ENCODE measurements at places on chromosomes 3 and 15.

DNA sequence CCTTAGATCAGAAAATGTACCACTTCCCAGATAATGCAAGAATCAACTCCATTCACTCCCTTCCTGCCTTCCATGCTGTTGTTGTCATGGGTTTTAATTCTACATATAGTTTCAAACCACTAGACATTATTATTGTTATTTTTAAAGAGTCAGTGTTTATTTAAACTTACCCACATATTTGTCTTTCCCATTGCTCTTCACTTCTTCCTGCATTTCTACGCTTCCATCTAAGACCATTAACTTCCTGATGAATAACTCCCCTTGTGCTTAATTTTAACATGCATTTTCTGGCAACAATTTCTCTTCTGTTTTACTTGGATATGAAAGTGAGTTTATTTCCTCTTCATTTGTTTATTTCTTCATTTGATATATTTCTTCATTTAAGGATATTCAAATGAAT lies 127.1 kb upstream of the FHIT start:
- no peak for DNase-seq

- no peak for DNase-seq
Observed at GRCh38 chr15:40843885-40844695, at the start of gene SPINT1. TSS of gene SPINT1 (plus strand) at chr15:40844048. CDS start at chr15:40844555, 507 bp downstream.

DNA sequence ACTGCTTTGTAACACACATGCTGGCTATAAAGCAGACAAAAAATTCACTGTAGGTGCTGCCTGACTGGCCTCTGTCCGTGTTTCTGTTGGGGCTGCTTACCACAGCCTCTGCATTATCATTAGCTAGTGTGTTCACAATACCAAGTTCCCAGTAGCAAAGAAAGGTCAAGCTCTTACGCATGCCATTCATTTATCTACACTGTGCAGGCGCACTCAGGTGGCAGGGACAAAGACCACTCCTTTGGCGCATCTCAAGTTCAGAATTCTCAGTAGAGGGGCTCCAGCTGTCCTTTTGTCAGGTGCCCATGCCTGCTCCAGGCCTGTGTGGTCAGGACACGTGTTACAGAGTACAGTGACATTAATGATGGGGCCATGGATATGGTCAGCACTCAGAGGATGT lies 22.3 kb downstream of the MLH1 start:
- no peak for DNase-seq

GRCh38 chr3:13621381-13622221 lies 72.7 kb downstream of the FBLN2 start:
- DNase-seq: no peak

- DNase-seq: peak; percentile 81
Observed at GRCh38 chr3:45644791-45645201, 44.4 kb upstream of the SACM1L start.

DNA sequence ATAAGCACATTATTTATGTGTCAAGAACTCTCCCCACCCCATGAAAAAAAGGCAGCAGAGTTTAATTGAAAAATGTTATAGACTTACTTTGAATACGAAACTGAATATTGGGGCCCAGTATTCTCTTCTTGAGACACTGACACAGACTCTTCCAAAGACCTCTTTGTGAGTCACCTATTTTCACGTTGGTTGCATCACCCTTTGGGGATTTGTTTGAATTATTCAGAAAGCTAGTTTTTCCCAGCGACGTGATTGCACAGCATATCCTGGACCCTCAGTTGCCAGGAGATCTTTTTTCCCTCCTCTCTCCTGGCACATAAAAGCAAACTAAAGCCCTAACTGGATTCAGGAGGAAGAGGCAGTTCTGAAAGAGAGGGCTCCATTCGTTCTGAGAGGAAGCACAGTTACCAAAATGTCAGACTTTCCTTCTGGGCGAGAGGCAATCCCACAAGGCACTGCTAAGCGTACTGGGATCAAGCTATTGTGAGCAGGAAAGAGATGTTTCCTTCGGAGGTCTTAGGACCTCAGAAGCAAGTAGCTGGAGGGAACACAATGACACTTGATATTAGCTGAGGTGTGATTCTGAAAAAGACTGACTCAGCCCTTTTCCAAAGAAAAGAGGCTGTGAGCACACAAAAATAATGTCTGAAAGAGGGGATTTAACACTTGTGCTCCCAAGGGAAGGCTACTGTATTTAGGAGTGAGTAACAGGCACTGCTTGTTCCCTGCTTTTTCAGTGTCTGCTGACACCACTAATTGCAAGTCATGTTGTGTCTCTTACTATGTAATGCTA lies 65.8 kb upstream of the CADPS start:
- DNase-seq: no peak

- no peak for DNase-seq
Observed at GRCh38 chr3:156675830-156676767, 1.7 kb downstream of the TIPARP start.

DNA sequence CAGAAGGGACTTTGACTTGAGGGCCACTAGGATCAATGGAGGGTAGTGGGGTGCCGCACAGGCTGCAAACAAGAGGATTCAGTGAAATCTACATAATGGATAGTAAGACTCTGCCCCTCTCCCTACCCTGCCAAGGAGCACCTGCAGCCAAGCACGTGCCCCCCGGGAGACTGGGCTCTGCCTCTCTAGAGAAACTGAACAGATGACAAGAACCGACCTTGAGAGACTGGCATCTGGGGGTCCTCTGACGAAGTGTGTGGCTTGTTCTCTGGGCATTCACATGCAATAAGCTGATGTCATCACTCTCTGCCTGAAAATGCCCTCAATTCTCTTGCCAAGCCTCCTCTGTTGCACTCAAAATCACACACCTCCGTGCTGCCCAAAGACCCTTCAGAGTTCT lies 132.3 kb downstream of the FAM43A start:
- no peak for DNase-seq

DNA sequence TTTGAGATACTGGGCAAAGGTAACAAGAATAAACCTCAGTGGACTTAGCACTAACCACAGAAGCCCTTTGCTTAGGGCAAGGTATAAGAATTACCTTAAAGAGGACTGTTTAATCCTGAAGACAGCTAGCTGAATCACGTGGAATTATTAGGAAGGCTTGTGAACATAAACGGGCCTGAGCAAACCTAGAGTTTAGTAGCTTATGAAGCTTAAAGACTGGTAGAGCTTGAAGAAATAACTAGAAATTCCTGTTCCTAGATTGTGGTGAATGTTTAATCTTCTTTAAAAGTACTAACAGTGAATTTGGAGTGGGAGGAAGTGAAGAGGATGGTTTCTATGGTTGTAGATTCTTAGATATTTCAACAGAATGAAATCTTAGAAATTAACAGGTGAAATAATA lies 428.9 kb upstream of the THRB start:
- DNase-seq: no peak

GRCh38 chr3:123152687-123153086 lies 49.1 kb upstream of the SEC22A start:
- no peak for DNase-seq

GRCh38 chr15:63283126-63283525 lies 5.7 kb downstream of the APH1B start:
- DNase-seq: no peak

GRCh38 chr3:118966700-118967099 lies 67.9 kb downstream of the IGSF11 start:
- no peak for DNase-seq

DNA sequence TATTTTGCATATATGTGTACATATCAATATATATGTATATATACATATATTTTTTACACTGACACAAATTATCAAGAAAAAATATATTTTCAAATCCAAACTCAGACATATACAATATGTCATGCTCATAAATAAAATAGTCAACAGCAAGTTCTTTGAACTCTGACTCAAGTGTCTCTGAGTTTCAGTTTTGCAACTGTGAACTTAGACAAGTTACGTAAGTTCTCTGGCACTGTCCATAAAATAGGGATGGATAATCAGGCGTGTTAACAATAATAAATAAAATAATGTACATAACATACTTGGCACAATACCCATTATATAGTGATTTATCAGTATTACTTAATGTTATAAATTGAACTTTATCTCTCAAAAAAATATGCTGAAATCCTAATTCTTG lies 12.1 kb upstream of the XRN1 start:
- no peak for DNase-seq

- DNase-seq: no peak
Observed at GRCh38 chr15:69930754-69931153, 167.0 kb downstream of the TLE3 start.

DNA sequence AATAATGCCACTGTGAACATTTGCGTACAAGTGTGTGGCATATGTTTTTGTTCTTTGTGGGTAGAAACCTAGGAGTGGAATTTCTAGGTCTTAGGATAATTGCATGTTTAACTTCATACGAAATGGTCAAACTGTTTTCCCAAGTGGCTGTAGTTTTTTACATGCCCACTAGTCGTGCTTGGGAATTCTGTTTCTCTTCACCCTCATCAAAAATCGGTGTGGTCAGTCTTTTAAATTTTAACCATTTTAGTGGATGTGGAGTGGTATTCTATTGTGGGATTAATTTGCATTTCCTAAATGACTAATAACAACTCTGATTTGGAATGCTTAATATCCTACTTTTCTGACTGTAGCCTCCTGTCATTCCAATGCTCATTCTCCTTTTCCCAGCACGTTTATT lies 27.6 kb downstream of the ZFAND6 start:
- DNase-seq: no peak

GRCh38 chr15:70698426-70698825 lies 64.9 kb downstream of the UACA start:
- DNase-seq: no peak

DNA sequence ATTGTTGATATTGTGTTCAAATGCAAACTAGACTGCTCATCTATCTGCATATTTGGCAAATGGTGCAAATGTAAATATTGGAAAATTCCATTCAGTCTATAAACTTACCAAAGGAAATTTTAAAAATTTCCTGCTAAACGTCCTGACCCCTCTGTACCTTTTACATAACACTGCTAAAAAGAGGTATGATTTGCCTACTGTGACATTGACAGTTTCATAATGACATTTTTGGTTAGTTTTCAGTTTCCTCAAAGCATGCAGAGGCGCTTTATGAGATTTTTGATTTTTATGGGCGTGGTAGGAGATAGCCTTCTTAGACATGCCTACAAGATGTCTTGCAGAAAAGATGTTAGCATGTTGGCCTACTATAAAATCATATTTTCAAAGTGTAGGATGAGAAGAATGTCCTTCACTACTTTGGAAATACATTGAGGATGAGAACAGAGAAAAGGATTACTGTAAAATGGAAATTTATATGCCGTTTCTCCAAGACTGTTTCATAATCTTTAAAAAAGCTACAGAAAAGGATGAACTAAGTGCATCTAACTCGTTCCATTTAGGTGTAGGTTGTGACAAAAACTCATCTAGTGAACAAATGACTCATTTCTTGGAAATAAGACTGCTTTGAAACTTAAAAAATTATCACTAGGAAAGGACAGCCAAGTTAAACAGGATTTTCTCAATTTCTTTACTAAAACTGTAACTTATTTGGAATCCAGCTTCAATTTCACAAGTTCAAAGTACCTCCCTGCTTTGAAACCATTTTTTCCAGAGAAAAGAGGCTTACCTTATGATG lies 14.5 kb upstream of the ISLR start:
- no peak for DNase-seq

DNA sequence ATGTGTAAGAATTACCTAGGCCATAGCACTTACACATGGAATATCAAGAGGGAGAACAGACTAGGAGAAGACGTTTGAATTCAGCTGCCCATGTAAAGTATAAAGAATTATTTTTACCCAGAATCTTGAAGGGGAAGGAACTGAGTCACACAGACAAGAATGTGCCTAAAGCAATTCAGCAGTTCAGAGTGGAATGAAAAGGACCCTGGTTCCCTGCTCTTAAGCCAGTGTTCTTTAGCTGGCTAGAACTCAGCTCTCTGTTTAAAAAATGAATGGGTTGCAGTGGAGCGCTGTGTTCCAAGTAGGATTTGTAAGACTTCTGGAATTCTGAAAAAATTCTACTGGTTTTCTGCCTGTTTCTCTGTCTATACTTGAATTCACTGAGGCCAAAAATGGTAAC lies 440.2 kb downstream of the LPP start:
- DNase-seq: peak; percentile 89

DNA sequence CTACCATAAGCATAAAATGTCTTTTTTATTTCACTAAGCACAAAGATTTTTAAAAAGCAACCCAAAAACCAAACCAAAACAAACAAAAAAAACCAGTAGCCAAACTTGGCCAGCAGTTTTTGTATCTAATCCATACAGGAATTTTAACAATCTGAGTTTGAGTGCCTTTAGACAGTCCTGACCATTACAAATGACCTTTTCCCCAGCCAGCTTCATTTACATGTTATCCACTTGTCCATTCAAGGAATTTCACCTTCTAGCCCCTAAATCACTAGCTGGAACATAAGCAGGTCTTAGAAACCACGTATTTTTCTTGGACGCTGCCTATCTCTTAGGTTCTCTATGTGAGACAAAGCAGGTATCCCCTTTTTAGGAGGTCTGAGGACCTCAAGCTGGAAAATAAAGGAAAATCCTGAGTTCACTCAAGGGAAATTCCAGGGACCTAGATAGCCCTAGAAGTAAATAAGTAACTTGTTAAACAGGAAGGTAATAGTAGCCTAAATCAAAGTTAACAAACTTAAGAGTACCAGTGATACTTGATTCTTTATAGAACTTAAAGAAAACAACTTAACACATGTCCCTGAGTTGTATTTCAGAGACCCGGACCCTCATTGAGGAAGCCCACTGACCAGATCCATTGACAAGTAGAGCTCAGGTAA lies 34.2 kb downstream of the CIP2A start:
- no peak for DNase-seq

- DNase-seq: no peak
Observed at GRCh38 chr3:53680028-53680427, 166.2 kb downstream of the CHDH start.

DNA sequence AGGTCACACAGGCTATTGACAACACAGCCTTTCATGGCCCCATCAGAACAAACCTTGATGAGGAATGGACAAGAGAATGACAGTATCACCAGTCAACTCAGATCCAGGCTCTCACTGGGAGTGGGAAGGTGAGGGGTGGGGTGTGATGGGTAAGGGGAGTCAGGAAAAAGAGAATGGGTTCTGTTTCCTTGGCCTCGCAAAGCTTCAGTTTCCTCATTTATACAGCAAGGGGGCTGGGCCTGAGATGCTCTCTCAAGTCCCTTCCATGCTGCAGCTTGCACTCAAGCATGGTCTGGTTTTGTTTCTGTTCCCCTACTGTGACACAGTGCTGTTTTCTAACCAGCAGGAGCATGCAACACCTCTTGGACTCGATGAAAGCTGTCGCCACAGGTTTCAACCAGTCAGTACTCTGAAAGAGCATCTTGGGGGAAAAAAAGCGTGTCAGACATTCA lies 65.7 kb upstream of the IL12A start:
- DNase-seq: no peak

- DNase-seq: no peak
Observed at GRCh38 chr3:45612138-45612537, 17.6 kb downstream of the LIMD1 start.

- DNase-seq: no peak
Observed at GRCh38 chr3:32794487-32795308, 23.1 kb upstream of the TRIM71 start.

- no peak for DNase-seq
Observed at GRCh38 chr15:40990080-40990479, 36.8 kb downstream of the CHAC1 start.

DNA sequence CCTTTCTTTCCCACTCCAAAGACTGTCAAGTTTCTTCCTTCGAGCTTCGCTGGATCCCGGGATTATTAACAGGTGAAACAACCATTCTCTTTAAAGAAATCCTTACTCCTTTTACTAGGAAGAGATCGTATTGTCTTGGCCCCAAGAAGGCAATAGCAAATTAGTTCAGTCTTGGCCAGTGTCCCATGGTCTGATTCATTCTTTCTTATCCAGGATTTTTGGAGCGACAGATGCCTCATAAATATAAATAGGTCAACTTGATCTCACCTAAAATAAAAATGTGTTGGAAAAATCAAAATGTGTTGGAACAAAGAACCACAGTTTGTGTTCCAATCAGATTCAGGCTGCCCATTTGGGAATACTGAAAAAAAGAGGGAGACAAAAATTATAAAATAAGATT lies 140.1 kb upstream of the TMEM108 start:
- DNase-seq: no peak
